ENCODE measurements at places on chromosomes 7 and 10. TPM values are rescaled to one million over a fixed set of nuclear protein-coding genes. Genes with fewer than 3 reads are reported as not detected.

DNA sequence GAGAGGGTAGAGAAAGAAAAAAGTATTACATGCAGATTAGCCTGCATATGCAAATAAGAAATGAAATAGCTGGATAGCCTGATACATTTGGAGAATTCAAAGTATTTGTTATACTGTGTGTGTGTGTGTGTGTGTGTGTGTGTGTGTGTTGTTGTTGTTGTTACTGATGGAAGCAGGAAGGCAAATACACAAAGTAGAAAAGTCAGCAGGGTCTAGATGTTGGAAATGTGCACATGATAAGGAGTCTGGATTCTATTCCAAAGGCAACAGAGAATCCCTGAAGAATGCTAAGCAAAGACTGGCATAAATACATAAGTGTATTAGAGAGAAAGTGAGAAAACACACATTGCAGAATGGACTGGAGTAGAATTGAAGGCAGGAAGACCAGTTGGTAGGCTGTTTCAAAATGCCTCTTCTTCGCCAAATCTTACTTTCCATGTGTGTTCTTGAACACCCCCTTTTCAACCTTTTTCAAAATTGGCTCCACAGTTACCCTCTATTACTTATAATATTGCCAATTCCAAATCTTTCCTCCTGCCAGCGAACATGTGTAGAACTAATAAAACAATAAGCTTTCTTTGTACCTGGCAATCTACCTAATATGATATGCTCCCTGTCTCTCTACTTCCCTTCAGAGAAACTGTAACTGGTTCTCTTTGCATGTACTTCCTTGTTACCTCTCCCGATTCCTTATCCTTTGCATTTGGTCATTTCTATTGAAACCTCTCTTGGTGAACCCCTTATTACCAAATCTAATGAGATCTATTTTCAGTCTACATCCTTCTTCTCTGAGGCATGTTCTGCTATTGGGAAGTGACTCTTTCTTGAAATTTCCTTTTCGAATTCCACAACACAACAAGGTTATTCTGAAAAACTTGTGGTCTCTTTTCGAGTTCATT is 6.2 kb downstream of the CPED1 start:
- no peak overlapping the region for H3K4me3 ChIP-seq
- no peaks in the 10 kb centered on the region for H3K27me3 ChIP-seq
- H3K36me3 ChIP-seq, result no peaks in the 10 kb centered on the region

The FAM221A gene
- 5.6 TPM for polyA plus RNA-seq

DNA sequence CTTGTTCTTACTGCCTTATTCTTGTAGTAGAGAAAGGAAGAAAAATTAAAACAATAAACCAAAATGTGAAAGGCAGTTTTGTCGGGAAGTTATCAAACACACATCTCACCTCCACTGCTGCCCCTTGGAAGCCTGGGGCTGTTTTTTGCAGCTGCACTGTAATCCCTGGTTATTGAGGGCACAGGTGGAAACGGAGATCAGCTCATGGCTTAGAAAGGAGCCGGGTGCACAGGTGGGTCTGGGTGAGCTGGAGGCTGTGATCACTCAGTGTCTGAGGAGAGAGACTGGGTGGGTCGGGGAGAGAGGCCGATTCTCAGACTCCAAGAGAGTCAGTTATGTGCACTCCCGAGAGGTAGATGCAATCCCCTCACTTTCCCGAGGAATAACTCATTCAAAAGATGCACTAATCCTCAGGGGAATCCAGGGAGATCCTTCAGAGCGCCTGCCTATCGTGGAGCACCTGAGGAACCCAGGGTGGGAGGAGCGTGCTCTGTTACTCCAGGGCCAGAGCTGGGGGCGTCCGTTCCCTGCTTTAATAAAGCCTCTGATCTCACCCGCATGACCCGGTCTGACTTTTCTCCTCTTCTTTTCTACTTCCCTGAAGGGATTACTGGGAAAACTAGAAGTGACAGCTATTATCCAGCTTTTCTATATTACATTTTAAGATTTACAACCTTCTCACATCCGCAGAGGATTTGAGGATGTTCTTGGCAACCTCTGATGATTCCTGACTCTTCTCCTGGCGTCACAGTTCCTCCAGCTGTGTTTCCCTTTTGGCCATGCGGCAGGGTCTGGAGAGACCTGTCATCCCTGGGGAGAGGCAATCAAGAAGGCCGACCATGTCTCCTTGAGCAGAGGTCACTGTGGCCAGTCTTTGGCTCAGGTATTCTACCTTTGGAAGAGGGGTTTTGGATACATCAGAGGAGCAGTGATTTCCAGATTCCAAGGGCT is 82.1 kb downstream of the CAMK1D start:
- H3K27ac ChIP-seq, result no peak overlapping the region
- H3K4me3 ChIP-seq, result no peak overlapping the region
- no peaks in the 10 kb centered on the region for H3K36me3 ChIP-seq
- no peaks in the 10 kb centered on the region for H3K4me1 ChIP-seq
- H3K27me3 ChIP-seq, result no peaks in the 10 kb centered on the region

GRCh38 chr10:1873661-1874315 is 136.5 kb upstream of the ADARB2 start:
- H3K4me1 ChIP-seq, result no peaks in the 10 kb centered on the region
- no peaks in the 10 kb centered on the region for H3K36me3 ChIP-seq
- H3K27ac ChIP-seq, result no peak overlapping the region
- no peaks in the 10 kb centered on the region for H3K27me3 ChIP-seq
- H3K4me3 ChIP-seq, result no peak overlapping the region

The ASZ1 gene
- not detected for polyA plus RNA-seq

GRCh38 chr10:98292971-98293370 is 25.0 kb upstream of the LOXL4 start:
- H3K36me3 ChIP-seq, result no peaks in the 10 kb centered on the region
- H3K27me3 ChIP-seq, result no peaks in the 10 kb centered on the region
- H3K27ac ChIP-seq, result peak overlapping the region; percentile 78
- no peak overlapping the region for H3K4me3 ChIP-seq

DNA sequence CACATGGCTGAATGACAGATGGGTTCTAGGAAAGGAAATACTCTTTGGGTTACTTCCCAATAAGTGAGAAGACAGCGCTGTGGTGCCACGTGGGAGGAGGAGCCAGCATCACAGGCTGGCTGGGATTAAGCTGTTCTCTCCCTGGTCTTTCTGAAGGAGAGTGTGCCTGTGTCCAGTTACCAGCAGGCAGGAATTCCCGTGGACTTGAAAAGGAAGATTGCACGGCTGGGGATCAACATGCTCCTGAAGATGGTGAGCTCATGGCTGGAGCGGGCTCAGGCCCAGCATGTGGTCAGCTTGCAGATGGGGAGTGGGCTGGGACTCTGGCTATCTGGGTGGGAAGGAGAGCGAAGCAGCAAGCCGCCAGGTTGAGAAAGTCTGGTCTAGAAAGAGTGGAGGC is 8.1 kb downstream of the ADCK2 start:
- no peak overlapping the region for H3K27ac ChIP-seq
- no peak overlapping the region for H3K4me3 ChIP-seq
- H3K36me3 ChIP-seq, result peaks cover 16% of the 10 kb centered on the region
- DNase-seq, result peak; percentile 5

The WAC gene
- polyA plus RNA-seq, result 143 TPM

DNA sequence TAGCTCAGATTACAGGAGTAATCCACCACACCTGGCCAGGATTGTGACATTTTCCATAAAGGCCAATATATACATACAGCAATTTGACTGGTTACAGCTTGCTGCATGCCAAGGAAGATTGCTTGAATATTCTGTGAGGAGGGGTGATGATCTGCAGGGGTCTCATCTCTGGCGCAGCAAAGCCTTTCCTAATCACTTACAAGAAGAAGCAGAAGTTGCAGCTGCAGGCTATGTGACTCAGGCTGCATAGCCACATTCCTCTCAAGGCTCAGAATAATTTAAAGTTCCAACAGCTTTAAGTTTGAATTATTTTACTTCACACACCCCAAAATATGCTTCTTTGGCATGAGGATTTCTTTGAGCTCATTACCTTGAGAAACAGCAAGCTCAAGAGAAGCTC is 11.4 kb upstream of the RASGEF1A start:
- H3K36me3 ChIP-seq, result no peaks in the 10 kb centered on the region
- H3K27ac ChIP-seq, result no peak overlapping the region
- no peak for DNase-seq

GRCh38 chr10:8830876-8831275 is 776.4 kb downstream of the GATA3 start:
- no peaks in the 10 kb centered on the region for H3K4me1 ChIP-seq
- DNase-seq, result no peak
- no peaks in the 10 kb centered on the region for H3K36me3 ChIP-seq
- no peaks in the 10 kb centered on the region for H3K27me3 ChIP-seq

DNA sequence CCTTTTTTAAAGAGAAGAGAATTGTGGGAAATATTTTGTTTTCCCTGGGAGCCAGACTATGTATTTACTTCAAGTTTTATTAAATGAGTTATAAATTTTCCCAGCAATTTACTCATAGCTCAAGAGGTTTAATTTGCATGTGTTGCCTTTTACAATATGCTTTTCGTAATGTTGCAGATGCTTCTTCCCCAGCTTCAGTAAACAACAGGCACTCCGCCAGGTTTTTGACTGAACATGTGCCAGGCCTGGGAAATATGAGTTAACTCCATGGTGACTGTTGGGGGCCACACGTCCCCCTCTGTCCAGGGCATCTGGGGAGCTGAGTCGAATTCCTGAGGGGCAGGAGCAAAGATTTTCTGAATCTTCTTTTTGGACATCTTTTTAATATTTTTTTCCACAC is 545.7 kb downstream of the LRMDA start:
- no peaks in the 10 kb centered on the region for H3K27me3 ChIP-seq
- no peaks in the 10 kb centered on the region for H3K4me1 ChIP-seq
- no peak overlapping the region for H3K4me3 ChIP-seq
- H3K27ac ChIP-seq, result no peak overlapping the region
- H3K36me3 ChIP-seq, result no peaks in the 10 kb centered on the region
- no peak for DNase-seq

- peak; percentile 42 for DNase-seq
- peak overlapping the region; percentile 30 for H3K4me3 ChIP-seq
- no peaks in the 10 kb centered on the region for H3K27me3 ChIP-seq
- H3K27ac ChIP-seq, result peak overlapping the region; percentile 75
- H3K4me1 ChIP-seq, result peaks cover 20% of the 10 kb centered on the region
These were observed 71.0 kb upstream of the GTF2I start for GRCh38 chr7:74586258-74587175.

The GIMAP5 gene
- polyA plus RNA-seq, result 32.9 TPM

DNA sequence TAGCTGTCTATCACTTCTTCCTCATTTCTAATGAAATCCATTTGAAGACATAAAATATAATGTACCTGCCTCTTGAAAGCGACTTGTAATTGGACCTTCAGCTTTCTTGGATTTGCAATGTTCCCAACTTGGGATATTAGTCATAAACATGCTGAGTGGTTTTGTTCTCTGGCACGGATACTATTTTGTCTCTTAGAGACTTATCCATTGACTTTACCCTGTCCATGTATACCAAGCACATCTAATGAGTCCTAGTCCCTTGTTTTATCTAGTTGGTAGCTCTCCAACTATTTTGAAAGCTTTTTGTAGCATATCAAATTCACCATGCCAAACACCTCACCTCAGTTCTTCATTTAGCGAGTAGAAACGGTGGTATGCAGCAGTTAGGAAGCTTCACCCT is 18.9 kb downstream of the PLEKHS1 start:
- no peak overlapping the region for H3K4me3 ChIP-seq
- H3K27me3 ChIP-seq, result peaks cover 3% of the 10 kb centered on the region
- H3K36me3 ChIP-seq, result no peaks in the 10 kb centered on the region
- H3K4me1 ChIP-seq, result no peaks in the 10 kb centered on the region
- H3K27ac ChIP-seq, result no peak overlapping the region

The CPA2 gene
- polyA plus RNA-seq, result 0.94 TPM

DNA sequence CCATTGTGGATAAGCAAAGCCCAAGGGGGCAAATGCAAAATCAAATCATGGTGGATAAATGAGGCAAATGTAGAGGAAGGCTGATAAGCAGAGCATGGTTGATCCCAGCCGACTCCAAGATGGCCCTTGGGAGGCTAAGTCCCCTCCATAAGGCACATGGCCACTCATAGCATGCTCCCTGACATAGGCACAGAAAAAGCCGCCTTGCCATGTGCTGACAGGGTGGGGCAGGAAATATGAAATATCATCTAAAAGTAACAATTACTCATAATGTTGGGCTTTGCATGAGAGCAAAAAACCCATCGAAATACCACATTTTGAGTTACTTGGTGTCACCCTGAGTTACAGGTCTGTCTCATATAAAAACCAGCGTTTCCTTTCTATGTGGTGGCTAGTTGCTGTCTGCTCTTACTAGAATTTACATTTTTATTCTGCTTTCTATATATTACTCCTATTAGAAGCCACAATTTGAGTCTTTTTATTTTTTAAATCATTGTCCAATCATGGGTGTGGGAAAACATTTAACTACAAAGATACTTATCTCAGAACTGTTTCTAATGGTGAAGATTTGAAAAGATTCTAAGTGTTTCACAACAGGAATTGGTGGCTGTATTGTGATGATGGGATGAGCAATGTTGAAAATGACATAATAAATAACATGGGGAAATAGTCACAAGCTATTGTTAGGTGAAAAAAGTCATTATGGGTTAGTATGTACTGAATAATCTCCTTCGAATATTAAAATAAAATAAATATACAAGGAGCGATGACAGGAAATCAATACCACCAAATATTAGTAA is 102.7 kb downstream of the CUBN start:
- H3K36me3 ChIP-seq, result no peaks in the 10 kb centered on the region
- no peaks in the 10 kb centered on the region for H3K27me3 ChIP-seq
- peaks cover 11% of the 10 kb centered on the region for H3K4me1 ChIP-seq
- H3K4me3 ChIP-seq, result no peak overlapping the region
- DNase-seq, result no peak

- DNase-seq, result no peak
- H3K27me3 ChIP-seq, result no peaks in the 10 kb centered on the region
- H3K4me1 ChIP-seq, result no peaks in the 10 kb centered on the region
- no peak overlapping the region for H3K4me3 ChIP-seq
- no peaks in the 10 kb centered on the region for H3K36me3 ChIP-seq
These were observed 10.4 kb upstream of the OCM2 start for GRCh38 chr7:98000356-98000755.

The ELN gene
- 4.6 TPM for polyA plus RNA-seq

DNA sequence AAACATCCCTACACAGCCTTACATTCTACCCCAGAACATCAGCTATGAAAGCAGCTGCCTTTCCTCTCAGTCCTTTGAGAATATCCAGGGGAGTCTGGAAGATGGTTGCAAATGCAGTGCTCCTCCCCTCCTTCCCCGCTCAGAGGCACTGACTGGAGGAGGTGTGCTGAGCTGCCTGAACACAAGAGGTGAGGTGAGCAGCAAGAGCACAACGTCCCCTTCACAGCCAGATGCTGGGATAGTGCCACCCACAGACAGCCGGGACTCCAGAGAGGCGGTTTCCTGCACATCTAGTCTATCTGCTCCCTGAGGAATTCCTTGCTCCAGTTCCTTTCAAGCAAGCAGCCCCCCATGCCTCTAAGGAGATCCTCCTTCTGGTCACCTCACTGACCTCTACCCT is 74.2 kb downstream of the EZH2 start:
- H3K36me3 ChIP-seq, result no peaks in the 10 kb centered on the region
- no peak overlapping the region for H3K4me3 ChIP-seq
- no peak for DNase-seq
- no peak overlapping the region for H3K27ac ChIP-seq
- no peaks in the 10 kb centered on the region for H3K4me1 ChIP-seq
- no peaks in the 10 kb centered on the region for H3K27me3 ChIP-seq

DNA sequence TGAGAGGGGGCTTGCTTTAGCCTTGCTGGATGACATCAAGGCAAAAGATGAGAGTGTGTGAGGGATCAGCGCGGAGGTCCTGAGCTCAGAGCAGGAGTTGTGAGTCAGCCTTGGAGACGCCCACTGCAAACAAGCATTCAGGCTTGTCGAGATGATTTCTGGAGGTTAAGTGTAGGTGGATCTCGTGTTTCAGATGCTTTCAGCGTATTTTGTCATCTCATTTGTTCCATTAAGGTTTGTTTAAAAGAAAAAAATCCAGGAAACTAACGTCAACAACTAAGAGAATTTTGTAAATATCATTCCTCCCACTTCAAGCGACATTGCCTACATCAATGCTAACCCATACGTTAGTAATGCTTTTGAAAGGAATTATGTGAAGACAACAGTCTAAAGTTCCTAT is 715.4 kb upstream of the NRP1 start:
- H3K4me3 ChIP-seq, result no peak overlapping the region
- no peaks in the 10 kb centered on the region for H3K4me1 ChIP-seq
- no peak for DNase-seq
- H3K27me3 ChIP-seq, result no peaks in the 10 kb centered on the region

Data from adrenal gland (tissue), 19 donors.